ENCODE measurements at places on chromosomes 12 and 14. TPM values are rescaled to one million over a fixed set of nuclear protein-coding genes. Genes with fewer than 3 reads are reported as not detected.

The TSHR gene
- under 0.01 TPM for total RNA-seq

The AQP2 gene
- total RNA-seq: not detected

The GARIN6 gene
- total RNA-seq: not detected

The PLBD1 gene
- total RNA-seq: 24.0 TPM

The TMX1 gene
- 19.8 TPM for total RNA-seq

The RBP5 gene
- total RNA-seq: not detected

The ZNF740 gene
- 16.7 TPM for total RNA-seq

The SPIC gene
- total RNA-seq: not detected

The NANOG gene
- 0.52 TPM for total RNA-seq
